ENCODE measurements at places on chromosomes 5 and 9. TPM values are rescaled to one million over a fixed set of nuclear protein-coding genes. Genes with fewer than 3 reads are reported as not detected.

GRCh38 chr9:72592502-72593403 lies 71.3 kb downstream of the TMC1 start:
- DNase-seq: no peak

SVEP1 gene
- 2.3 TPM for total RNA-seq

STKLD1 gene
- 0.43 TPM for total RNA-seq

- no peak for DNase-seq
Measured at GRCh38 chr9:111572950-111573604, 26.4 kb downstream of the PTGR1 start.

DNA sequence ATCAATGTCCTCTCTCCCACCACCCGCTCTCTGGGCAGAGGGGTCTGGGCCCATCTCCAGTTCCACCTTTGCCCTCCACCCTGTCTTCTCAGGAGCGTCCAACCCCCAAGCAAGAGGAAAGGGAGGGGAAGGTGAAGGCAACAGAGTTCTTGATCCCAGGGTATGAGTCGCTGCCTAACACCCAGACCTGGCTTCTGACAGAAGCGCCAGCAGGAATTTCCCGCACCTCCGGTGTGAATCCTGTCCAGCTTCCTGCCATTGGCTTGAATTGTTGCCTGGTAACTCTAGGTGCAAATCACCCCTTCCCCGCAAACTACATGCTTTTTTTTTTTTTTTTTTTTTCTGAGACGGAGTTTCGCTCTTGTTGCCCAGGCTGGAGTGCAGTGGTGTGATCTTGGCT lies 84.2 kb upstream of the IER5L start:
- DNase-seq: no peak

- no peak for DNase-seq
Measured at GRCh38 chr5:44900273-44900954, 91.7 kb downstream of the MRPS30 start.

GRCh38 chr9:5629312-5630080 lies 589 bp downstream of the RIC1 start:
- DNase-seq: peak; percentile 77

GRCh38 chr9:107407675-107408074 lies 81.9 kb downstream of the KLF4 start:
- DNase-seq: no peak

- DNase-seq: no peak
Measured at GRCh38 chr5:151496041-151496484, 48.7 kb downstream of the SLC36A1 start.

DNA sequence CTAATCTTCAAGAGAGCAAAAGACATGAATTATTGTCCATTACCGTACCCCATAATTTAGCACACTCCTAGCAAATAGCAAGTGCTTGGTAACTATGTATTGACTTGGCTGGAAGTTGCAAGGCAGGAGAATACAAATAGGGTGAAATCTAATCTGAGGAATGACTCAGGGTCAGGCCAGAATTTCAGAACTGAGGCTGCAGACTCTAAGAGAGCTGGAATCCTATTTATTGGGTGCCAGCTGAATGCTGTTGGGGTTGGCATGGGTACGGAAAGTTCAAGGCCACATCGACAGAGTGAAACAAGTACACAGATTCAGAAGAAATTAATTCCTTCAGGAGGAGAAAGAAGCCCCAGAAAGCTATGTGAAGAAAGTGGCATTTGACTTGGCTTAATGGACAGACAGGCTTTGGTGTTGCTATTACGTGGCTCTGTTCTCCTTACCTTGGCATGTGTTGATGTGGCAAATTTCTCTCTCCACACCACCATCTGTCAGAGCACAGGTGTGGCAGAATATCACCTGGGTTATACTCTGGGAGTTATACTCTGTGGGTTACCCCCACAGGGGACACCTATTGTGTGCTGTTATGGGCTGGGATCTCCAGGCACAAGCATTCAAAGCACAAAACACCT lies 20.9 kb upstream of the ASTN2 start:
- DNase-seq: no peak

GBA2 gene
- 31.4 TPM for total RNA-seq

DNA sequence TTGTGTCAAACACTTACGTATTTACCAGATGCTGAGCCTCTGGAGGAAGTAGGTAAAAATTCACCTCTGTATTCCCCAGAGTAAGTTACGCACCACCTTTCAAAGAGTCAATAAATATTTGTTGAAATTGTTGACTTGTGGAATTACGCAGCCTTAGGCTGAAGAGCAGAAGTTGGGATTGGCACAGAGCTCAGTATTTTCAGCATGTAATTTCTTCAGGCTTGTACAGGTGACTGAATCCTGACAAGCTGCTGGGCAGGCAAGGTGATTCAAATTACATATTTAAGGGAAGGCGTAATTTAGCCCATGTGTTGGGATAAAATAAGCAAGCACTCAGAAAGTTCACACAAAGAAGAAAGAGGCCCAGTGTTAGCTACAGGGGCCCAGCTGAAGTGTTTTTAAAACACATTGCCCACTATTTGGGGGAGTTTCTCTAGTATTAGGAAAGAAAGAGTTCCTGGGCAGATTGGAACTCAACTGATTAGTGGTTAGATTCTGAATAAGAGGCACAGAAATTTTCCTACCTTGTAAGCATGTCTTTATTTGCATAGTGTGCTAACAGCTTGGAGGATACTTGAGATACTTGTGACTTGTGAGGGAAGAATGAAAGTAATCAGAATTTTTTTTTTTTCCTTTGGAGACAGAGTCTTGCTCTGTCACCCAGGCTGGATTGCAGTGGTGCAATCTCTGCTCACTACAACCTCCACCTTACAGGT lies 165.3 kb upstream of the FBXL7 start:
- no peak for DNase-seq

GRCh38 chr5:127572930-127573329 lies 55.5 kb downstream of the PRRC1 start:
- DNase-seq: no peak

- DNase-seq: no peak
Measured at GRCh38 chr5:176817841-176818377, 7.5 kb downstream of the UNC5A start.

SLC6A3 gene
- not detected for total RNA-seq

DNA sequence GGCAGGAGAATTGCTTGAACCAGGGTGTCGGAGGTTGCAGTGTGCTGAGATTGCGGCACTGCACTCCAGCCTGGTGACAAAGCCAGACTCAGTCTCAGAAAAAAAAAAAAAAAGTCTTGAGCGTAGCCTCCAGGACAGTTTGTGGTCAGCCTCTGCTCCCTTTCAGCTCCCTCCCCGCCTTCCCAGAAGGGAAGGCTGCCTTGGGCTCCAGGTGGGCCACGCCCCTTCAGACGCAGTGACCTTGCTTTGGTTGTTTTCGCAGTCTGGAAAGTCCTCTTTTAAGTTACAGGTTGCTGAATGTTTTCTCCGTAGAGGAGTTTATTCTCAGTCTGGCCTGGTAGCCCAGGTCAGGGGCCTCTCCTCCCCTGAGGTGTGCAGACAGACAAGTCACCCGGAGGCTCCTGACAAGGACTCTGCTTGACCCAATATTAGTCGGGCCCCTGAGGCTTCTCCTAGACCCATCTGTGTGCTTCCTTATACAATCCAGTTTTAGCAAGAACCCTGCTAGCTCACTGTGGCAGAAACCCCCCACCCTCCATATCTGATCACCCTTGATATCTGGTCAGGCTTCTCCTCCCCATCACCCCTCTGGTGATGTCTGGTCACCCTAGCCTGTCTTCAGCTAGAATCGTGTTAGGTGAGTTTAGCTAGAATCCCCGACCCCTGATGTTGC lies 31.6 kb upstream of the N4BP3 start:
- no peak for DNase-seq

PRLR gene
- total RNA-seq: 15.2 TPM

PCDHA1 gene
- total RNA-seq: not detected

DNA sequence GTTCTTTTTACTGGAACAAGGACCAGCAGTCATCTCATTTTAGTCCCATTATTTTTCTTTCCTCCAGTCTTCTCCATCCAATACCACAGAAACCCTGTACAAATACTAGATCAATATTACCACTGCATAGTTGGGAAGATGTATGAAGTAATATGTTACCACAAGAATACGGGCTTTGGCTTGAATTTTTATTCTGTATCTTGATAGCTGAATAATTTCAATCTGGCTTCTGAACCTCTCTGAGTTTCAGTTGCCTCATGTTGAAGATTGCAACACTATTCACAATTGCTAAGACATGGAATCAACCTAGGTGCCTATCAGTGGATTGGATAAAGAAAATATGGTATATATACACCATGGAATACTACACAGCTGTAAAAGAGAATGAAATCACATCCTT lies 82.9 kb downstream of the SGCD start:
- no peak for DNase-seq

GRCh38 chr9:36063804-36064447 lies 27.2 kb downstream of the RECK start:
- no peak for DNase-seq

DNA sequence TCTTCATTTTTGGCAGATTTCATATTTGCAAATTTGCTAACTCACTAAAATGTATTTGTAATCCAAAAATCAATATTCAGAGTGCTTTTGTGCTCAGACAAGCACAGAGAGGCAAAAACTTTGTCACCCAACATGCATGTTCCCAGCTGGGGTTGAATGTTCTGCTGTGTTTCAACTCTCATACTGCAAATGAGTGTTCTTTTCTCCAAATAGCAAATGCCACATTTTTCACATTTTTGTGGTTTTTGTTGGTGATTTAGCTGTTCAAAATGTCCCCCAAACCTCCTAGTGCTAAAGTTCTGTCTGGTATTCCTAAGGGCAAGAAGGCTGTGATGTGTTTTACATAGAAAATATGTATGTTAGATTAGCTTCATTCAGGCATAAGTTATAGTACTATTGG lies 87.3 kb upstream of the PCSK5 start:
- DNase-seq: no peak

GRCh38 chr5:71748360-71748759 lies 29.3 kb downstream of the CARTPT start:
- DNase-seq: no peak

GRCh38 chr9:81558091-81558830 lies 131.1 kb downstream of the TLE1 start:
- DNase-seq: no peak

BTNL8 gene
- 0.43 TPM for total RNA-seq

DNA sequence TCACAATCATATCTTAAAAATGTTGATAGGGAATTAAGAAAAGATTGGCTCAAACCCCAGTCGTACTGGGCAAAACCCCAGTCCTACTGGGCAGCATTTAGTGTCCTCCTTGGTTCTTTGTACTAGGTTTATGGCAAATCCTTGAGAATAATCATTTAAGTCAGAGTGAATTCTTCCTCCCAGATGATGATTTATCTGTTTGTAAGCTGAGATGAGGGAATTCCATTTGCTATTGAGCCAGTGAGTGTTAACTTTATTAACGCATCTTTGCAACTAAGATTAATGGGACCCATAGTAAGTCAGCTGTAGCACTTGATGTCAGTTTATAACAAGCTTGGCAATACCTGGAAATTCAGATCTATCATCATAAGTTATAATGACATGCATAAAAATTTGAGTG lies 821.8 kb upstream of the DMAC1 start:
- no peak for DNase-seq

GRCh38 chr9:4750023-4750673 lies 9.1 kb upstream of the AK3 start:
- DNase-seq: no peak

Measured in right lobe of liver (tissue), 6 donors.